ENCODE measurements at places on chromosomes 16 and 17.
A peak's percentile ranks its signal among the peaks of the same experiment; 100 is the strongest.

- no peak for DNase-seq
Measured at GRCh38 chr16:11263737-11264136, 5.4 kb downstream of the TNP2 start.

- peak; percentile 52 for DNase-seq
Measured at GRCh38 chr16:4535627-4536108, 2.9 kb downstream of the CDIP1 start.

DNA sequence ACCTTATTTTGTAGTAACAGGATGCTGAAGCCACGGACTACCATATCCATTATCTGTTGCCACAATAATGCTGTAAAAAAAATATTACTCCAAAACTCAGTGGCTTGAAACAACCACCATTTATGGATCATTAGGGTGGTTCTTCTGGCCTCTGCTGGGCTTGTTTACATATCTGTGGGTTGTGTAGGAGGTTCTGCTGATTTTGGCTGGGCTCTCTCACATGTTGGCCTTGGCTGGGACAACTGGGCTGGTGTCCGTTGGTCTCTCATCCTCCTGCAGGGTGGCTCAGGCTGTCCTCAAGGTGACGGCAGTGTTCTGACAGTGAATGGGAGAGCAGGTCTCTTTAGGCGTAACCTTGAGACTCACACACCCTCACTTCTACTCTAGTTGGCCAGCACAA, 76.0 kb downstream of the GPR139 start:
- DNase-seq, result no peak

GRCh38 chr17:34703533-34703932, 124.2 kb downstream of the TMEM132E start:
- DNase-seq, result no peak

DNA sequence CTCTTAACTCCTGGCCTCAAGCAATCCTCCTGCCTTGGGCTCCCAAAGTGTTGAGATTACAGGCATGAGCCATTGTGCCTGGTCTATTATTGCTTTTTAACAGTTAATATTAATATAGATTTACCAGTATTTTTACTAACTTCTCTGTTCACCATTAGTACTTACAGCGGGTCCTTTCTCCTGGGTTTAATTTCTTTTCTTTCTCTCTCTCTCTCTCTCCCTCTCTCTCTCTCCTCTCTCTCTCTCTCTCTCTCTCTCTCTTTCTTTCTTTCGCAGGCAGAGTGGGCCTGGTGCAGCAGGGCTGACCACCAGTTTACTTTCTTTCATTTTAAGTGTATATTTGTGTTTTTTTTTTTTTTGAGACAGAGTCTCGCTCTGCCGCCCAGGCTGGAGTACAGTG, 14.7 kb upstream of the DHX40 start:
- DNase-seq, result no peak

DNA sequence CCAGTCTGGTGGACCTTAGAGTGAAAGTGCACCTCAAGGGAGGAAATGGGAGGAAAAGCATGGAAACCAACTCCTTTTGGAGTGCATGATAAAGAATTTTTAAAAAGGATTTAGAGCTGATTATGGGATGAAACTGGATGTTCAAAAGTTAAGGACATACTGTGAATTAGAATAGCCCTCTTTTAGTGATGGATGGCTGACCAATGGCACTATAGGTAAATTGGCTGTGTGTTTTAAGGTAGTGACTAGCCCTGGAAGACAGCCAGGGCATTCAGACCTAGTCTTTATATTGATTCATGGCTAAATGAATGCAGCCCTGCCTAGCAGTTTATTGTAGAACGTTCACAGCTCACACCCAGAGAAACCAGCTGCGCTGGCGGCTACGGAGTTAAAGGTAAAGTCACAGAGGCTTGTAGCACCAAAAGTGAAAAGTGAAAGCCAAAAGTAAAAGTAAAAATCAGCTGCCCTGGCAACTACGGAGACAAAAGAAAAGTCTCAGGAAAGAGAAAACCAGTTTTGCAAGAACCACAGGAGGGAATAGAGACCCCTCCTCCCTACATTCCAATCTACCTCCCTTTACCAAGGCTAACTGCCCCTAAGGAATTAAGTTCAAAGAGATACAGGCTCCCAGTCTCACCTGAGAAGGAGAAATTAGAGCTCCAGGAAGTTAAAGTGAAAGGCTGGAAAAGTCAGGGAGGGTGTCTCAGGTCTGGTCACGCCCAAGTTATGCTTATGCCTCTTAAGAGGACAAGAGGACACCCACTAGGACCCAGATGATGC, 21.8 kb downstream of the ACSM1 start:
- no peak for DNase-seq

GRCh38 chr17:4594406-4594805, 10.1 kb downstream of the SMTNL2 start:
- DNase-seq, result no peak

DNA sequence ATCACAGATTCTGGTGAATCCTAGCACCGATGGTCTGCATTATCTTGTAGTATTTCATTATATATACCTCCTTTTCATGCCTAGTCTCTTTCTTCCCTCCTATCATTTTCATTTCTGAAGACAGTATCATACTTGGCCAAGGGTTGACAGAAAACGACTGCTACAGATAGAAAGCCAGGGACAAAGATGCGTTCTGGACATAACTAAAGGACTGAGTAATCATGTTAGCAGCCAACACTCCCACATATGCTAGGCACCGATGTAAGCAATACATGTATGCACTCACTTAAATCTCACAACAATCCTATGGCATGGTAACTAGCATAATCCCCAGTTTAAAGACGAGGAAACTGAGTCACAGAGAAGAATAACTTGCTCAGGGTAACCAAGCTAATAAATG, 22.9 kb downstream of the RDM1 start:
- DNase-seq, result no peak

Data from upper lobe of right lung (tissue), 1 donor.